ENCODE measurements at places on chromosomes 7 and 10.

GRCh38 chr7:45920502-45921380 is at the start of gene IGFBP3:
Gene IGFBP3 (minus strand): TSS chr7:45921272. CDS start chr7:45921140, 132 bp downstream.
- DNase-seq, result peak; percentile 53

- no peak for DNase-seq
Observed at GRCh38 chr7:106126170-106126938, 14.2 kb upstream of the SYPL1 start.

DNA sequence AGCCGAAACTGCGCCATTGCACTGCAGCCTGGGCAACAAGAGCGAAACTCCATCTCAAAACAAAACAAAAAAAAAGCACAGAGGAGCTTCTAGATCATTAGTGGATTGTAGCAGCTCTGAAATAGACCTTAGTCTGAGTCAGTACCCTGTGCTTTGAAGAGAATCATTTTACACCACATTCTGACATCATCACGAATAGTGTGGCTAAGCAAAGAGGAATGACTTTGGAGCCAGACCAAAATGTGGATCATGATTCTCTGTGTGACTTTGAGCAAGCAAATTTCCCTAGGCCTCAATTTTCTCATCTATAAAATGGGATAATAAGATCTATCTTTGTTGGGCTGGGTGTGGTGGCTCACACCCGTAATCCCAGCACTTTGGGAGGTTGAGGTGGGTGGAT is 618.9 kb downstream of the CALN1 start:
- no peak for DNase-seq

DNA sequence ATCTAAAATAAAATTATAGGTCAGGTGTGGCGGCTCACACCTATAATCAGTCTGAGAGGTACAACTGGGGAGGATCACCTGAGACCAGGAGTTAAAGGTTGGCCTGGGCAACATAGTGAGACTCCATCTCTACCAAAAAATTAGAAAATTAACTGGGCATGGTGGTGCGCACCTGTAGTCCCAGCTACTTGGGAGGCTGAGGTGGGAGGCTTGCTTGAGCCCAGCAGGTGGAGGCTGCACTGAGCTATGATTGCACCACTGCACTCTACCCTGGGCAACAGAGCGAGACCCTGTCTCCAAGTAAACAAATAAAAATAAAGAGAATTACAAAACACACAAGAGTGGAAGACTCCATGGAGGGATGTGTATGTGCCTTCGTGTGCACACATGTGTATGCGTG is 171.5 kb downstream of the PARD3 start:
- no peak for DNase-seq

Measured in NCI-H446 (cell line).